ENCODE measurements at places on chromosomes 3 and 15.

- no peak for DNase-seq
Measured at GRCh38 chr3:195043607-195044339, 227.2 kb downstream of the XXYLT1 start.

DNA sequence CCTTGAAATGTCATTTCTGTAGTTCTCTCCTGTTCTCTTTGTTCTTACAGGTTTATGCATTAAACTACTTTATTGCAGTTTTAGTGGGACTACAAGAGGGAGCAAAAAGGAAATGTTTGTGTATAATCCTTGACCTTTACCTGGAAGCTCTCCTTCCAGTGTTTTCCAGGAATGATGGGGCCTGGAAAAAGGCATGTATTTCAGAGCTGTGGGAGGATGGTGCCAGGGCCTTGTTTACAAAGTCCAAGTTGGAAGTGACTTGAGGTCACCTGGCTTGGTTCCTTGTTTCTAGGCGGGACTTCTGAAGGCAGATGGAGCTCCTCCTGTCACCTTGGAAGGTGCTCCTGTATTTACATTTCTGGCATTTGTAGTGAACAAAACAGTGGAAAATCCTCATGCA lies 15.1 kb downstream of the ACVR2B start:
- DNase-seq, result no peak

DNA sequence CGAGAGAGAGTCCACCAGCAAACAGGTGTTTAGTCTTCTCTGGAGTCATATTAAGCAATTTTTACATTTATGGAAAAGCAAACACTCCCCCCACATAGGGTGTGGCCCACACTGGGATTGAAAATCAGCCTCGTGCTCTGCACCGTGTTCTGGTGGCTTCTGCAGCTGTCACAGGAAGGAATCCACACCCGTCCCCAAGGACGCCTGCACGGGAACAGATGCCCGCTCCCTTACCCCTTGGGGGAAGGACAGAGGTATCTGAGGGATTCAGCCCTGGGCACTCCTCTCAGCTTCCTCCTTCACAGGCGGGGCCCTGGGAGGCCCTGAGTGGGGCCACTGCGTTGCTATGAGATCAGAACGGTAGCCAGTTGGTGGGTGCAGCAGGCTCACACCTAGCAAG lies 27.8 kb downstream of the LIPC start:
- no peak for DNase-seq

- no peak for DNase-seq
Measured at GRCh38 chr3:186305286-186305685, 56.7 kb downstream of the DGKG start.

GRCh38 chr3:196528639-196529233 lies 13.6 kb upstream of the SMCO1 start:
- peak; percentile 68 for DNase-seq

DNA sequence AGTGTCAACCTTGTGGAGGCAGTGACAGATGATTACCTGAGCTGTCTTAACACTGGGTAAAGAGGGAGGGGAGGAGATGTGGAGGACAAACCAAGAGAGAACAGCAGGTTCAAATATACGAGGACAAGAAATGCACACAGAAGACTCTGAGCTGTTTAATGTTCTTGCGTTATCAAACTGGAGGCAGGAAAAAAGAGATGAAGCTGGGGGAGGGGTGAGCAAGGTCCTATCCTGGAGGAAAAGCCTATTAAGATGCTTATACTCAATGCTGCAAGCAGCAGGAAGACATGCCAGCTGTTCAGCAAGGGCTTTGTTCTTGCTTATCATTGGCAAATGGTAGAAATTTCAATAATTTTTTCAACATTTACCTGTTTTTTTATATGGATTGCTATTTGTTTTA lies 345.7 kb upstream of the TRIM42 start:
- no peak for DNase-seq

- no peak for DNase-seq
Measured at GRCh38 chr15:50544368-50544767, 2.1 kb downstream of the USP50 start.

GRCh38 chr3:20194793-20195460 lies 8.9 kb upstream of the SGO1 start:
- DNase-seq, result no peak

DNA sequence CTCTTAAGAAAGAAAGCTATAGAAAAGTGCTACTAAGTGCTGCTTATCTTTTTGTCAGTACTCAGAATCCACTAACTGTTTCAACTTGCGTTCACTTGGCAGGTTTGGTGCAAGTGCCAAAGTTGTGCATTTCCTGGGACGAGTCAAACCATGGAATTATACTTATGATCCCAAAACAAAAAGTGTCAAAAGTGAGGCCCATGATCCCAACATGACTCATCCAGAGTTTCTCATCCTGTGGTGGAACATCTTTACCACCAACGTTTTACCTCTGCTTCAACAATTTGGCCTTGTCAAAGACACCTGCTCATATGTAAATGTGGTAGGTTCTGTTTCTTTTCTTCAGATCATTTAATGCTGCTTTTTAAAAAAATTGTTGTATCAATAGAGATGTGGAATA lies 32.6 kb downstream of the GYG1 start:
- DNase-seq, result no peak

DNA sequence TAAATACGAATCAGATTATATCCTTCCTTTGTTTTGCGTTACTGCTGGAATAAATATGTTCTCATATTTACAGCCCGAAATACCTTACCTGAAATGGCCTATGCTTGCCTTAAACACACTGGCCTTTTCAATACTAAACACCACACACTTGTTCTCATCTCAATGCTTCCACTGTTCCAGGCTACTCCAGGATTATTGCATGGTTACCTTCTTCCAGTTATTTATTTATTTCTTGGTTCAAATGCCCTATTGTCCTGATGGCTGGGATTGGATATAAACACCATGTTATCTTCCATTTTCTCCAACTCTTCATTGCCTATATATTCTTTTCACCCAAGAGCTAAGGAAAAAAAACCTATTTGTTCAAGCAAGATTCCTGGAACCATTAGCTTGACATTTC lies 125.3 kb downstream of the SI start:
- no peak for DNase-seq

DNA sequence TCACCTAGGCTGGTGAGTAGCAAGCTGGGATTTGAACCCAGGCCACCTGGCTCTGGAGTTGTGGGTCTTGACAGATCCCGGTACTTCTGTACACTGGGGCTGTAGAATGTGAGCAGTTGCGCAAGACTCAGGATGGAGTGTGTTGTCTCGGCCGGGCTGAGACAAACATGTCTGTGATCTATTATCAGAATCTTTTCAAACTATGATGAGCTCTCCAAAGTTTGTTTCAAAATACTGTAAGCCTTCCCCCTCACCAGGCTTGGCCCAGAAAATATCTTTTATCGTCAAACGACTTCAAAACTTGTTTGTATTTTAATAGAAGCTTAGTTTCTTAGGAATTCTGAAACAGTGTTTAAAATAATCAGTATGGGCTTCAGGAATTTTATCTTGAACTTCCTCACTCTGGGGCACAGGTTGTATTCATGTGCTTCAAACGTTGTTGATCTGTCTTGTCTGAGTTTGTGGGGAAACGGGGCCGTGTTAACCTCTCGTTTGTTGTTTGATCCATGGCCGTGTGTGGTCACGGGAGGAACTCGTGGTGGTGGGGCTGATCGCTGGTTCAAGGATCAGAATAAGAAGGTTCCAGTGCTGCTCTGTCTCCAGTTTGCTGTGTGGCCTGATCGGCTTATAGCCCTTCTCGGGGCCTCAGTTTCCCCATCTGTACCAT lies 40.3 kb upstream of the TFRC start:
- no peak for DNase-seq

DNA sequence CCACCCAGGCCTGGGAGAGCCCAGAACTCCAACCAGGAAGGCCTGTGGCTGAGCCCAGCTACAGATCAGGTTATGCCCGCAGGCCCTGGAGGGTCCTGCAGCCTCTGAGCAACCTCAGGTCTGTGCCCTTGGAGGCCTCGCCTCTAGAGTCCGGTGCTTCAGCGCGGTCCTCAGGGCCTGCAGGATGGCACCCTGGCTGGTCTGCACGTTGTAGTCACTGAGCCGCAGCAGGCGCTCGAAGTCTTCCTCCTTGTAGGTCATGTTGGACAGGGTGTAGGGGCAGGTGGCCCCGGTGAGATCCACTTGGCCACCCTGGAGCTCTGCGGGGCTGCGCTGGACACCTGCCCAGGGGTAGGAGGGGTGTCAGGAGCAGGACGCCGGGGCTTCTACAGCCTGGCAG lies 25.8 kb downstream of the PLA2G4D start:
- no peak for DNase-seq

DNA sequence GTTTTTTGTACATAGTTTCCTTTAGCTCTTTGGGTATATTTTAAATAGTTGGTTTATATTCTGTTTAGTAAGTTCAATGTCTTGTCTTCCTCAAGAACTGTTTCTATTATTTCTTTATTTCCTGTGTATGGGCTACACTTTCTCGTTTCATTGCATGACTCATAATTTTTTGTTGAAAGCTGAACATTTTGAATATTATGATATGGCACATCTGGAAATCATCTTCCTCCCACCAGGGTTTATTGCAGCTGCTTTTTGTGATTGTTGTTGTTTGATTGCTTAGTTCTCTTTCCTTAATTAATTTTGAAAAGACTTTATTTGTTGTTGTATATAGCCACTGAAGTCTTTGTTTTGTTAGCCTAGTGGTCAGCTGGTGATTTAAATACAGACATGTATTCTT lies 43.8 kb downstream of the LSM3 start:
- DNase-seq, result no peak

DNA sequence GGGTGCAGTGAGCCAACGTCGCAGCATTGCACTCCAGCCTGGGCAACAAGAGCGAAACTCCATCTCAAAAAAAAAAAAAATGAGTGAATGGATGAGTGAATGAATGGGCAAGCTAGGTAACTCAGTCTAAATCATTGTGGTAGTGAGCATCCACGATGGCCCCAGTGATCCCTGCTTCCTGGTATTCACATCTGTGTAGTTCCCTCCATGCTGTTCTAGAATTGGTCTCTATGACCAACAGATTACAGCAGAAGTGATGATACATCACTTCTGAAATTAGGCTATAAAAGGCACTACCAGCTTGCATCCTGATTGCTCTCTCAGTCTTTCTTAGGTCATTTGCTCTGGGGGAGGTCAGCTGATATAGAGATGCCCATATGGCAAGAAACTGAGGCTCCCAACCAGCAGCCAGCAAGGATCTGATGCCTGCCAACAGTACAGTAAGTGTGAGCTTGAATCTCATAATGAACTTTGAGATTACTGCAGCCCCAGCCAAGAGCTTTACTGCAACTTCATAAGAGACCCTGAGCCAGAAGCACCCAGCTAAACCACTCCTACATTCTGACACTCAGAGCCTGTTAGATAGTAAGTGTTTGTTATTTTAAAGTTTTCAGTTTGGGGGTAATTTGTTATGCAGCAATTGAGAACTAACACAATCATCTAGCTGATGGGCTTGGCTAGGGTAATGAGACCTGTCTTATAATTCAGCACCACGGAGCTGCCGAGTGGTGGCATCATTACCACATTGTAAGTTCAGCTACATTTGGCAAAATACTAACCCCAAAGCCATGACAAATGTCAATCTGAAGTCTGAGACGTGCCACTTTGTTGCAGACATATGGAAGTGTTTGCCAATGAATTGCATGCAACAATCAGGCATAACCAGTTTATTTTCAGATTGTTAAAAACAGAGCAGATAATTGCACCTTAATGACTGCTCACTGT lies 53.0 kb downstream of the KLHL6 start:
- peak; percentile 25 for DNase-seq

- DNase-seq, result peak; percentile 71
Measured at GRCh38 chr3:123089611-123090331, 22.9 kb downstream of the PDIA5 start.

DNA sequence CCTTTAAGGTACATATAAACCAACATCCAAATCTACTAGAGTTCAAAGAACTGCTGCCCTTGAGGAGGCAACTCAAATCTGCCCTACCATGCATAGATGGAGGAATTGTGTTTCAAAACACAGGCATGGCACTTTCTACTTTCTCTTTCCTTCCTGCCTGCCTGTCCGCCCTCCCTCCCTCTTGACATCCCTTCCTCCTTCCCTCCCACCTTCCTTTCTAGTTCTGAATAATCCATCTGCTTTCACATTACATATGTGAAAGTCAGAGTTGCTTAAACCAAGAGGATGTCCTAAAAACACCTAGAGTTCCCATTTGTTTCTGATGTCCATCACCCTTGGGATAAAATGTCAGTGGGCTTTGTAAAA lies 537.6 kb downstream of the FOXP1 start:
- no peak for DNase-seq

- no peak for DNase-seq
Measured at GRCh38 chr3:141285570-141285969, 53.9 kb downstream of the PXYLP1 start.

GRCh38 chr15:57138349-57138788 lies 219.9 kb downstream of the TCF12 start:
- peak; percentile 9 for DNase-seq

DNA sequence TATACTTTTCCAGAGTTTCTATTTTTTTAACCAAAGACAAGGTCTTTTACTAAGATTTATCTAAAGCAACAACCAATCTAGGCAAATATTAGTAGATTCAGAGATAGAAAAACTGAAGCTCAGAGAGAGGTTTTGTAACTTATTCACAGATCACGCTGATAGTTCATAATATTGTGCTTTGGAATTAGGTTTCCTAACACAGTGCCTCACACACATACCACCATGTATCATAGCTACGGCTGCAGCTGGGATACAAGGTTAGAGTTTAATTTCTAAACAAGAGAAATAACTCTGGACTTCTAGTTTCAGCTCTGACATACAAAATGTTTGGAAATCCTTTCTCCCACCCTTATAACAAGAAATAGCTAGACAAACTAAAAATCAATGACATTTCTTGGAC lies 565.7 kb downstream of the PYDC2 start:
- DNase-seq, result no peak

GRCh38 chr15:37941779-37942178 lies 7.3 kb downstream of the TMCO5A start:
- DNase-seq, result no peak
